Omental fat pad (tissue), 4 donors: ENCODE measurements at places on chromosomes 16 and 17. TPM values are rescaled to one million over a fixed set of nuclear protein-coding genes. Genes with fewer than 3 reads are reported as not detected.

Gene GPR142
- total RNA-seq = not detected

Gene RAD51D
- total RNA-seq = 6.4 TPM

Gene LPO
- total RNA-seq = not detected

Gene LUC7L3
- total RNA-seq = 88.7 TPM

DNA sequence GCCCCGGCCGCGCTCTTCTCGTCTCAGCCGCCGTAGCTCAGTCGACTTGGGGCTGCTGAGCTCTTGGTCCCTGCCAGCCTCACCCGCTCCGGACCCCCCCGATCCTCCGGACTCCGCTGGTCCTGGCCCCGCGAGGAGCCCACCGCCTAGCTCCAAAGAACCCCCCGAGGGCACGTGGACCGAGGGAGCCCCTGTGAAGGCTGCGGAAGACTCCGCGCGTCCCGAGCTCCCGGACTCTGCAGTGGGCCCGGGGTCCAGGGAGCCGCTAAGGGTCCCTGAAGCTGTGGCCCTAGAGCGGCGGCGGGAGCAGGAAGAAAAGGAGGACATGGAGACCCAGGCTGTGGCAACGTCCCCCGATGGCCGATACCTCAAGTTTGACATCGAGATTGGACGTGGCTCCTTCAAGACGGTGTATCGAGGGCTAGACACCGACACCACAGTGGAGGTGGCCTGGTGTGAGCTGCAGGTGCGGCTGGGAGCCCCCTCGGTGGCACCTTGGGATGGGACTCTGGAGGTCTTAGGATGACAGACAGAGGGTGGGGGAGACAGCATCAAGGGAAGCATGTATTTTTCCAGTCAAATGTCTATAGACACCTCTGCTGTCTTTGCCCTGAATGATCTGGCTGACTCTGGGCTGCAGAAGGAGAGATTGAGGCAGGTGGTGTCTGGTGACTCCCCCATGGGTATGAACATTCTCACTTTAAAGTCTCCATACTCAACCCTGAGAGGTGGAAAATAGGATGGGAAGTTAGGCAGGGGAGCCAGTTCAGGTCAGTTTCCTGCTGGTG, 635 bp downstream of the WNK4 start:
- DNase-seq = no peak

Gene TLCD2
- total RNA-seq = 16.5 TPM

Gene ZSCAN10
- total RNA-seq = 0.28 TPM

DNA sequence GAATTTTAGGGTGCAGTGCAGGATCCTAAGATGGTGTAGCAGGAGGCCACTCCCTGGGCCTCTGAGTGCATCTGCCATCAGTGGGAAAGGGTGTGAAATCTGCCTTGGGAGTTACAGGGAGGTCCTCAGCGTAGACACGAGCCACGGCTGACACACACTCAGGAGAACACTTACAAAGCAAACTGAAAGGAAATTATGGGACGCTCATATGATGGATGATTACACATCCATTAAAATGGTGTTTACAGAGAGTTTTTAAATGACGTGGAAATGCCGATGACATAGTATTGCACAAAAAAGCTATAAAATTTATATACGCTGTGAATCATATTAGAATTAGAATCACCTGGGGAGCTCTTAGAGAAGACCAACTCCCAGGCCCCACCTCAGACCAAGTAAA, 175.2 kb downstream of the CCDC182 start:
- no peak for DNase-seq

Gene VAT1L
- total RNA-seq = 1.3 TPM

DNA sequence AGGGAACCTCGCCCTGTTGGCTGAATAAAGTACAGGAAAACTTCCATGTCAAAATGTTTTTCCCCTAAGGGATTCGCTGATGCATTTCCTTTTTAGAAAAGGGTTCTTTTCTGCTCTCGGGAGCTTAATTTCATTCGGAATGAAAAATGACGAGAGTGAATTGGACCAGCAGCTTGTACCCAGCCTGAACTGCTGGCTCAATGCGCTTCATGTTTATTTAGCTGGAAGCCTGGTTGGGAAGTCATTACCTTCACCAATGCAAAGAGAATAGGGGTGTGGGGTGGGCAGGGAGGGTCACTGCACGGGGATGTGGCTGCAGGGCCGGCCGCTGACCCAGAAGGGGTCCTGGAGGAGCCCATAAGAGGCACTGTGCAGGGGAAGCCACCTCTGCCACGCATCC, 207.7 kb downstream of the ENGASE start:
- no peak for DNase-seq

Gene UTP4
- 37.6 TPM for total RNA-seq

- DNase-seq = no peak
These were observed 52.1 kb downstream of the CMIP start for GRCh38 chr16:81496742-81497141.

DNA sequence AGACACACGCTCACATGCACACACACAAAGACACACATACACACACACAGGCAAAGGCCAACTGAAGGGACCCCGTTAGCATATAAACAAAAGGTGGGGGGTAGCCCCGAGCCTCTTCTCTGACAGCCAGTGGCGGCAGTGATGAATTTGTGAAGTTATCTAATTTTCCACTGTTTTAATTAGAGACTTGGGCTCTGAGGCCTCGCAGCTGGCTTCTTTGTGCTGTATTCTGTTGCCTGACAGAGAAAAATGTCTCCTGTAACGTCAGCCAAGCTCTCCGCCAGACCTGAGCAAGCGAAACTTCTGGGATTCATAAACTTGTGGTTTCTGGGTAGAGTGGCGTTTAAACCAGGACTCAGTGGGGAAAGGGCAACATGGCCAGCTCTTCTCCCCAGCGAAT, 113.9 kb upstream of the FOXF1 start:
- no peak for DNase-seq

DNA sequence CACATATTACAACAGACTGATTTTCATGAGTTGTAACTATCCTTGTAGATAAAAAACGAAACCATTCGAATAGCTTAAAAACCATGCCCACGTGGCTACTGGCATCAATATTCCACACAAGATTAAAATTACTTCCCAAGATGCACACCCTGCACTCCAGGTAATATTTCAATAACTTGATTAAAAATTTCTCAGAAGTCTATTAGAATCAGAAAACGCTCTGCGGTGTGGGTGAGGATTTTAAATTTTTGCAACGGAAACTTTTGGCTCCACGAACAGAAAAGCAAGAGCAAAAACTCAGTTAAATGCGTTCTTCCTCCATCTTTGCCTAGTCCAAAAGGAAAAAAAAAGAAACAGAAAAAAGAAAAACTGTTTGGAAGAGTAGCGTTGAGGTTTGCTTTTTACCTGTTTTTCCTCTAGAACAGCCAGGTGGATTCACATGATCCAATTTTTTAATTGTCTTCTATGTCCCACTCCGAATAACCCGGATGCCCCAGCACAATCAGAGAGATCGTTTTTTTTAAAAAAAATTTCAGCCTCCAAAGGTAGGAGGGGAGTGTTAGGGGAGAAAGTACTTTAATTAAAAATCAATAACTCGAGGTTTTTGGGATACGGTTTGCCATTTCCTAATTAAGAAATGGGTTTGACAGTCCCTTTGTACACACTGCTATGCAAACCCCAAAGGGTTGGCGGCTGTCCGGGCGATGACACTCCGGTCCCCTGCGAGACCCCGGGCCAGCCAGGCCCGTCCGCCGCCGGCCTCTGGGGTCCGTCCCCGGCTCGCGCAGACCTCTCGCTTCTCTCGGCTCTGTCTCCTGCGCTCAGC, 708 bp upstream of the NFAT5 start:
- DNase-seq = no peak

Gene RAB11FIP4
- 6.0 TPM for total RNA-seq

GRCh38 chr17:4600563-4600962, 16.2 kb downstream of the SMTNL2 start:
- DNase-seq = no peak

Gene ATP1B2
- 0.28 TPM for total RNA-seq

GRCh38 chr17:42578282-42578869, 847 bp upstream of the PSMC3IP start:
- DNase-seq = peak; percentile 90
